ENCODE measurements at places on chromosomes 3 and 15.

- peak; percentile 58 for DNase-seq
Measured at GRCh38 chr3:169836078-169836941, 23.6 kb upstream of the LRRC34 start.

GRCh38 chr3:131782751-131783150 lies 252.1 kb downstream of the CPNE4 start:
- DNase-seq, result no peak

DNA sequence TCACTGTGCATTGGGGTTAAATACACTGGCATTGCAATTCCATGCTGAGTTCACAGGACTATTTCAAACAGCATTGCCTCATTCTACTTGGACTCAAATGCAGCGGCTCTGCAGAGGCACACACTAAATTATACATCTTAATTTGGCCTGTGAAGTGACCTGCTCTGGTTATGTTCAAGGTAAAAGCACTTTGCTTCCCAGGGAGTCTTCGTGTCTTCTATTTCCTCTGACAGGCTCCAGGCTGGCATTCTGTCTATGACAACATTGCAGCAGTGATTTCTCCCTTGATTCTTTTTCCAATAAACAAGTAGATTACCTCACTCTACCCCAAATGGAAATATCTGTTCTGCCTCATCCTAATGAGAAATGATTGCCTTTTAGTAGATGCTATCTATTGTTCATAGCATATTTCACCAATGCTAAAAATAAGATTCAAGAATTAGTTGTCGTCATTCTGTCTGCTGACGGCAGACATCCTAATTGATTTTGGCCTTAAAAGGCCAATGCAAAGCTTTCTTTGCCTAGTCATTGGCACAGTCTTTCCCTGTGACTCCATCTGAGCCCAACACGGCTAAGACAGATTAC lies 33.8 kb downstream of the FMN1 start:
- DNase-seq, result peak; percentile 13

DNA sequence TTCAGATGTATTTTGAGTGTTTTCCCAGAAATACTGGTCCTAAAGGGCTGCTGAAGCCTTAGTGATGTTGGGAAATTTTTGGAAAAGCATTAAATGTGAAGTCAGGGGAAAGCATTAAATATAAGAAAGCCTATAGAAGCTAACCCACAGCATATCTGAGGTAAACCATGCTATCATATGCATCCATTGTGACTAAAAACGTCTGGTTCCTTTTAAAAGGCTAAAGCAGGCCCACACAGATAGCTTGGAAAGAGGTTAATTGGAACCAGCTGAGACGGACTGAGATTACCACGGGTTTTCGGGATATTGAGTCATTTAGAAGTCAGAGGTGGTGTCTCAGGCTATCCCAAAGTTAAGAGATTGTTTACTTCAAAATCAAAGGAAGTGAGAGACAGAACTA lies 78.2 kb downstream of the CYP19A1 start:
- DNase-seq, result peak; percentile 40

- no peak for DNase-seq
Measured at GRCh38 chr3:157107037-157107436, 52.9 kb downstream of the CCNL1 start.

DNA sequence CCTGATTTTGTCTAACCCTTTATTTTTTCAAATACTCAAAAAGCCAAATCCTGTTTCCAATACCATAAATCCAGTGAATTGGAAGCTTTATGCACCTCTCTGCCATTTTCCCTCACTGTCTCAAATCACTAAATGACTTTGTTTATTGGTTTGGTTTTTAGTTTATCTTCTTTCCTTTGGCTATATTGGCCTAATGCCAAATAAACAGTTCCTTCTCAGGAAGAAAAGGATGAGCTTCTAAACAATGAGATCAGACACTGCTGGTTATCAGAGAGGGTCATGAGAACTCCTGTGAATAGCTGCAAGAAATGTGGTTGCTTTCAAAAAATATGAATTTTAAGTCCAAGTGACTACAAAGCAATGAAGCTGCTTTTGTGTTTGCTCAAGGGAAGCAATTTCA lies 359.9 kb downstream of the MECOM start:
- no peak for DNase-seq

DNA sequence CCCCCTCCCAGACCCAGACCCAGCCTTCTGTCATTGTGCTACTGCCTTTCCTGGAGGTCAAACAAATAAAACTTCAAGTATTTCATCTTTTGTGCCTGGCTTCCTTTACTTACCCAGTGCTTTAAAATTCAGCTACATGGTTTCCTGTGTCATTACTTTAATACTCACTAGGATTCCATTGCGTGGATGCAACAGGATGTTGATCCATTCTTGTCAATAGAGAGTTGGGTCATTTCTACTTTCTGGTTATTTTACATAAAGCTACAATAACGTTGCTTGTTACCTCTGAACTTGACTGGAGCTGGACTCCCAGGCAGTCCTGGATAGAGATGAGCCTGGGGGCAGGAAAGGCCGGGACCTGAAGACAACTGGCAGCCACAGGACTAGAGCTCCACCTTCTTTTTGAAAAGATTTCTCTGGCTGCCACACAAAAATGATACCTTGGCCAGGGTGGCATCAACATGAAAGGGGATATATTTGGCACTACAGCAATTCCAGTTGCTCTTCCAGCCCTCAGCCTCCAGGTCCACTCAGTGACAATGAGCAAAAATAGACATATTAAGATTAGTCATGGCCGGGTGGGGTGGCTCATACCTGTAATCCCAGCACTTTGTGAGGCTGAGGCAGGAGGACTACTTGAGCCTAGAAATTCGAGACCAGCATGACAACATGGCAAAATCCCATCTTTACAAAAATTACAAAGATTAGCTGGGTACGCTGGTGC lies 23.3 kb upstream of the HEG1 start:
- no peak for DNase-seq

GRCh38 chr15:100665570-100665969 lies 63.2 kb downstream of the ASB7 start:
- peak; percentile 78 for DNase-seq

GRCh38 chr3:149744606-149745005 lies 7.7 kb downstream of the COMMD2 start:
- no peak for DNase-seq
